Activated CD8-positive, alpha-beta memory T cell treated with anti-CD3 and anti-CD28 coated beads for 48 hours (primary cell): ENCODE measurements at places on chromosomes 12 and 14.

GRCh38 chr12:30822385-30823155 lies 67.8 kb upstream of the CAPRIN2 start:
- DNase-seq, result peak; percentile 19

DNA sequence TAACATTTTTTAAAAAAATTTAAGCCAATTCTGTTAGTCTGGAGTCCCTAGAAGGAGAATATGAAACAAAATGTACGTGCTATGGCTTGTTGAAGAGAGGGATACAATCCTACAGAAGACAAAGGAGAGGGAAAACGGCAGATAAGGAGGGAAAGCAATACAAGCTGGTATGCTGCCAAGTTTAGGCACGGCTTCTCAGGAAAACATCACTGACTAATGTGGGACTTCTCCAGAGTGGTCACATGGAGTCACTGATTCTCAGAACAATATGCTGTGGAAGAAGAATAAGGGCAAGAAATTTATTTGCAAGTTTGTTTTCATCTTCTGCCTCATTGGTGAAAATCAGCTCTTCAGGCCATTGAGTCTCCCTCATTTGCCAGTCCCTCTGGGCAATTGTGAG lies 22.9 kb upstream of the NR1H4 start:
- DNase-seq, result no peak

DNA sequence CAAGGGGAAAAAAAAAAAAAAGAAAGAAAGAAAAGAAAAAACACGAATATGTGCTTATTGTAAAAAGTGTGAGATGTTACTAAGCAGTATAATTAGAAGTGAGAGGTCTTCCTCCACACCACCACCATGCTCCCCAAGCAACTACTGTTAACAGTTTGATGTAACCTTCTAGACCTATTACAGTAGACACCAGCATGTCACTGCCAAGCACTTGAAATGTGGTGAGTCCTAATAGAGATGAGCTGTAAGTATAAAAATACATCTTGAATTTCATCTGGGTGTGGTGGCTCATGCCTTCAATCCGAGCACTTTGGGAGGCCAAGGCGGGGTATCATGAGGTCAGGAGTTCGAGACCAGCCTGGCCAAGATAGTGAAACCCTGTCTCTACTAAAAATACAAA lies 8.1 kb upstream of the SNRNP35 start:
- no peak for DNase-seq

DNA sequence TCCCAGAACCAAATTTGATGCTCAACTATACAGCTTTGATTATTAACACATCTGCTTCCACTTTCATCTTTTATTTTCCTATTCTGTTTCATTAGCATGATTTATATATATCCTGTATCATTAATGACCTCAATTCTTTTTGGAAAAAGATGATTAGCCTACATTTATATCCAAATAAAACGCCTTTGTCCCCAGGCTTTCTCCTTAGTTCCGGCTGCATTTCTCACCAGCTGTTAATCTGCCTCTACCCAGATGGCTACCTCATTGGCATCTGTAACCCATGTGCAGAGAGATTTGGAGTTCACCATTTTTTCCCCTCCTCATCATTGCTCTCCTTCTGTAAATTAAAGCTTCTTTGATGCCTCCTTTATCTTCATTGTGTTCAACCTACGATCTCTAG lies 336.8 kb upstream of the RGS6 start:
- no peak for DNase-seq

- no peak for DNase-seq
Measured at GRCh38 chr12:89939522-89940215, 231.0 kb upstream of the ATP2B1 start.

- DNase-seq, result no peak
Measured at GRCh38 chr12:104863296-104863948, 94.7 kb downstream of the SLC41A2 start.

GRCh38 chr14:96380735-96381134 lies 11.2 kb upstream of the AK7 start:
- no peak for DNase-seq

DNA sequence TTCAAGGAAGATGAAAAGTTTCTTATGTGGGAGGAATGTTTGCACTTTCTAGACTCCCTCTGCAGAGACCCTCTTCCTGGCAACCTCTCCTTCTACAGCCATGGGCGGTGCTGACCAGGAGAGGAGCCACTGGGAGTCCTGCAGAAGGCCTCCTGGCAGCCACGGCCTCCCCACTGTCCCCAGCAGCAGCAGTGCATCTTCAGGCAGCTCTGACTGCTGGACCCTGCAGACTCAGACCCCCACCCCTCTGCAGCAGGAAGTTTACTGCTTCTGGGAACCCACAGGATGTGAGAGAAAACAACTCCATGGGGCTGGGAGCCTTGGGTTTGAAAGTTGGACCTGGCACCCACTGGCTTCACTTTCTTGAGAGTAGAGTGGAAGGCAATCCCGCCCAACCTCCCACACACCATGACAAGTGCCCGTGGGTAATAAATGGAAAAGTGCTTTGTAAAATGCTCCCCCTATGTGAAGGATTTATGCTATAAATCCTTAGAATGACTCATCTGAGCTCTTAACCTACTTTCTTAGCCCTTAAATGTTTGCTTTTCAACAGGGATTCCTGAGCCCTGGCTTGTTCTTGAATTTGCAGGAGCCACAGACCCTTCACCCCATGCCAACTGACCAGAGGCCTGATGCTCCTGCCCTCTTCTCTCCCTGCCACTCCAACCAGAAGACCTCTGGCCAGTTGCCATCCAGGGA lies 37.5 kb upstream of the DDX11 start:
- no peak for DNase-seq

DNA sequence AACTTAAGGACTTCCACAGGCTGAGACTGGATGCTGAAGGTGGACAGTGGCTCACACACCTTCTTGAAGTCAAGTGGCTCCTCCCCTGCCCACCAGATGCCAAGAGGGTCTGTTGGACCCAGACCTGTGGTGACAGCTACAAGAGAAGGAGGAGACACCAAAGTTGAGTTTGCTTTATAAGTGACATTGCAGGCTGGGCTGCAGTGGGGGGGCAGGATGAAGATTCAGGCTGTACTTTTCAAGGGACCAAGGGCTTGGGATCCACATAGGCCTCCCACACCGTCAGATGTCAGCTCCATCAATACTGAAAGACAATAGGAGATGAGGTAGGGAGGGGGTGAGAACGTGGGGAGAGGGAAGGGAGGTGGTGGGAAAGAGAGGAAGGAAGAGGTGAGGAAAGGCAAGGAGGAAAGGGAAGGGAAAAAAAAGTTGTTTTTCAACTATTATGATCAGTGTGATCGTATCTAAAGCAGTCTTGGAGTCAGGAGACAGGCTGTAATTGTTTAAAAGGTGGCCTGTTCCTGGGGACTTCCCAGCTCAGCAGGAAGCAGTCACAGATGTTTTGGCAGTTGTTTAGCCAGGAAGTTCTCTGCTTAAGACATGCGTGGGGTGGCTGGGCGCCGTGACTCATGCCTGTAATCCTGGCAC lies 84.1 kb upstream of the RESF1 start:
- peak; percentile 37 for DNase-seq

GRCh38 chr12:75822416-75822815 lies 209.2 kb downstream of the PHLDA1 start:
- no peak for DNase-seq

DNA sequence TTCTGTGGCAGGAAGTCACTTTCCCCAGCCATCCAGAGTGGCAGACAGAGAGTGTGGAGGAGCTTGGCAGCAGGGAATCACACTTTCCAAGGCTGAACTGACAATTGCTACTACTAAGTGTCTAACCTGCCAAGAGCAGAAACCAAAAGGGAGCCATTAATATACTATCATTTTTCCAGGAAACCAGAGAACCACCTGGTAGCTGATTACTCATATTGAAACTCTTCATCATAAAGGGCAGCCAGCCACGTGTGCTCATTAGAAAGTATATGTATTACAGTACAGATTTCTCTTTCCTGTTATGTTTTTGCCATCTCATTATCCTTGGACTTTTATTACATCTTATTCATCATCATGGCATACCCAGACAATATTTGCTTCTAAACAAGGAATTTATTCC lies 374.9 kb downstream of the GXYLT1 start:
- DNase-seq, result no peak

- no peak for DNase-seq
Measured at GRCh38 chr12:130420071-130420470, 82.4 kb downstream of the PIWIL1 start.

DNA sequence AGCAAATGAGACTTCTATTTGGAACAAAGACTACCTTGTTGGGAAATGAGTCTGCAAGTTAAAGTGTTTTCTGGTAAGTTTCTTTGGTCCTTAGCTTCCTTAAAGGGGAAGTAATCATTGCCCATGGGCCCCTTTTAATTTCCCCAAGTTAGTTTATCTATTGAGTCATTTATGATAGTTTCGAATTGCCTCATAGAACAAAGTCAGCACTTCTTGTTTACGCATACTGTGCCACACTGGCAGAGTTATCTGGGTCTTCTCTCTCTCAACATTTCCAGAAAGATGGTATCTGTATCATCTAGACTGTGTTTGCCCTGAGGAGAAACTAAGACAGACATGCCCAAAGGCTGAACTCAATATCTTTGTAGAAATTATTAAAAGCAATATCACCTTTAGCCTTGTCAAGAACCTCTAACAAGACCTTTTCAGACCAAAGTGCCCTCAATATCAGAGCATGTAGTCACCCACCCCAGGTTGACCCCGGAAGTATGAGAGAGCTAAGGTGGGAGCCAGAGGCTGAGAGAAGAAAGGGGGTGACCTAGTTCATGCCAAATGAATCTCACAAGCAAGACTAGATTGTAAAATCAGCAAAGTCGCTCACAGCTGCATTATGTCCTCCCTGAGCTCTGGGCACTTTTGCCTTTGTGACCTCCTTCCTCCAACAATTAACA lies 40.0 kb downstream of the GPR65 start:
- DNase-seq, result no peak

- no peak for DNase-seq
Measured at GRCh38 chr12:45089411-45090075, 38.6 kb upstream of the DBX2 start.

DNA sequence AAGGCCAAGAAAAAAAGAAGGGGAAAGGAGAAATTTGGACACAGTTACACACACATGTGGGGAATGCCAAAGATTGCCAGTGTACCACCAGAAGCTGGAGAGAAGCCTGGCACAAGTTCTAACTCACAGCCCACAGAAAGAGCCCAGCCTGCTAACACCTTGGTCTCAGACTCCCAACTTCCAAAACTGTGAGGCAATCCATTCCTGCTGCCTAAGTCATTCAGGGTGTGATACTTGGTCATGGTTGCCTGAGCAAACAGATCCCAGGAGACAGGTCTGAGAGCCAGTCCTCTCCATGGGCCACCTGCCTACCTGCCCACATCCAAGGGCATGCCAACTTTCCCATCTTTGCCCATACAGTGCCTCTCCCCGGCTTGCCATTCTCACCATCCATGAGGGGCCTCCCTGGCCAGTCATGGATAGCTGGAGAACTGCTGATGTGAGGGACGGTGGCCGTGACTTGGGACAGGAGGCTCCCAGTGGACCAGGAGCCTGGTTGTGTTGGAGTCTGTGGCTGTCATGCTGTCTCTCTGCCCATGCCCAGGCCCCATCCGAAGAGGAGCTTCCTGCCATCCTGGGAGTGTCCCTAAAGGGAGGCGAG lies 198.0 kb upstream of the RTL1 start:
- no peak for DNase-seq

DNA sequence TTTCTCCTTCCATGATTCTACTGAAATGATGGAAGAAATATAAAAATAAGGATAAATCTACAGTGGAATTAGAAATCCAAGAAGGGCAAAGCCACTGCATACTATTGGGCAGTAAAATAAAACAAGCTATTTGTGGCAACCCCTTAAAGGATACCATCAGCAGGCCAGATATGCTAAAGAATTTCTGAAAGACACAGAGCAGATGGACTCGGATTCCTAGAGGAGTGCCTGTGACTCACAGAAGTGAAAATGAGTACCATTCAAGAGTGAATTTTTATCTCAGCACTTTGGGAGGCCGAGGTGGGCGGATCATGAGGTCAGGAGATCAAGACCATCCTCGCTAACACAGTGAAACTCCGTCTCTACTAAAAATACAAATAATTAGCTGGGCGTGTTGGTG lies 318.1 kb downstream of the LRIG3 start:
- no peak for DNase-seq

GRCh38 chr12:115588131-115588530 lies 689.4 kb downstream of the MED13L start:
- DNase-seq, result no peak

- DNase-seq, result no peak
Measured at GRCh38 chr12:57063991-57064685, 14.2 kb upstream of the MYO1A start.

DNA sequence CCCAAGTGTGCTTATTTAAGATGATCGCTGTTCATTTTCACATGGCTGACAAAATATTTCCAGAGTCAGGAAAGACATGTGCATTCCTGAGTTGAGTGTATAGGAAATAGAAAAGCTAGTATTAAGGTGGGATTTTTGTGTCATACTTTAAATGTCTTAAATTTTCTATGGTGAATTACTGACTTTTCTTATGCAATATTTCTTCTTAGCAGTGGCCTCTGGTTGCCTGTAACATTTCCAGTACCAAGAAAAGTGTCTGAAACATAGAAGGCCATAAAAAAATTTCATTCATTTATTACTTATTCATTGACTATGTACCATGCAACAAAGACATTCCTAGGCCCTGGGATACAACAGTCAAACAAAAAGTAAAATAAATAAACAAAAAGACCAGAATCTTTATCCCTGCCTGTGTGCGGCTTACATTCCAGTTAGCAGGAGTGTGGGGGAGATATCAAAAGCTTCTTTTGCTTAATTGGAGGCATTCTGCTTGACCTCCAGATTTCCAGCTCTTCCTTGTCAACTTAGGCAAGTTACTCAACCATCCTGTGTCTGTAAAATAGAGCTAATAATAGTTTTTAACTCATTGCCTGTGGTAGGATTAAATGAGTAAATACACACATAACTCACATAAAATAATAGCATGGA lies 216.3 kb upstream of the FLRT2 start:
- no peak for DNase-seq

- DNase-seq, result no peak
Measured at GRCh38 chr14:35506927-35507326, 27.0 kb upstream of the INSM2 start.

DNA sequence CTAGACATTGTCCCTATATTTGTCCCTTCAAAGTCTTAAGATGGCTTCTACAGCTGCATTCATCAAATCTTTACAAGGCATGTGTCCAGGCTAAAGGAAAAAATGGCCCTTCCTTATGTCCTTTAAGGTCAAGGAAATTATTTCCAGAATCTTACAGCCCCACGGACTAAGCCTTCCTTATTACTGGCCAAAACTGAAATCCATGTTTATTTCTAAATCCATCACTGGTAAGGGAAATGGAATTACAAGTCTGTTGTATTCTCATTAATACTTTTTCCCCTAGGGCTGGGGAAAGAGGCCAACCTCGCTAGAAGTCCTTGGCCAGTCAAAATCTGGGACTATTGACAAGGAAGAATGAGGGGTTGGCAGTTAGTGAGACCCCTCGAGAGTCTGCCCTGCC lies 252.5 kb downstream of the TMEM132C start:
- DNase-seq, result no peak

GRCh38 chr14:104792945-104793702 lies 2.4 kb downstream of the AKT1 start:
- no peak for DNase-seq

- no peak for DNase-seq
Measured at GRCh38 chr12:101863981-101864380, 13.4 kb upstream of the DRAM1 start.

- no peak for DNase-seq
Measured at GRCh38 chr12:30515351-30515750, 180.3 kb downstream of the IPO8 start.
